CD4-positive, alpha-beta T cell treated with Interferon alpha-2 for 1 hour (primary cell): ENCODE measurements at places on chromosomes 13 and 19.

DNA sequence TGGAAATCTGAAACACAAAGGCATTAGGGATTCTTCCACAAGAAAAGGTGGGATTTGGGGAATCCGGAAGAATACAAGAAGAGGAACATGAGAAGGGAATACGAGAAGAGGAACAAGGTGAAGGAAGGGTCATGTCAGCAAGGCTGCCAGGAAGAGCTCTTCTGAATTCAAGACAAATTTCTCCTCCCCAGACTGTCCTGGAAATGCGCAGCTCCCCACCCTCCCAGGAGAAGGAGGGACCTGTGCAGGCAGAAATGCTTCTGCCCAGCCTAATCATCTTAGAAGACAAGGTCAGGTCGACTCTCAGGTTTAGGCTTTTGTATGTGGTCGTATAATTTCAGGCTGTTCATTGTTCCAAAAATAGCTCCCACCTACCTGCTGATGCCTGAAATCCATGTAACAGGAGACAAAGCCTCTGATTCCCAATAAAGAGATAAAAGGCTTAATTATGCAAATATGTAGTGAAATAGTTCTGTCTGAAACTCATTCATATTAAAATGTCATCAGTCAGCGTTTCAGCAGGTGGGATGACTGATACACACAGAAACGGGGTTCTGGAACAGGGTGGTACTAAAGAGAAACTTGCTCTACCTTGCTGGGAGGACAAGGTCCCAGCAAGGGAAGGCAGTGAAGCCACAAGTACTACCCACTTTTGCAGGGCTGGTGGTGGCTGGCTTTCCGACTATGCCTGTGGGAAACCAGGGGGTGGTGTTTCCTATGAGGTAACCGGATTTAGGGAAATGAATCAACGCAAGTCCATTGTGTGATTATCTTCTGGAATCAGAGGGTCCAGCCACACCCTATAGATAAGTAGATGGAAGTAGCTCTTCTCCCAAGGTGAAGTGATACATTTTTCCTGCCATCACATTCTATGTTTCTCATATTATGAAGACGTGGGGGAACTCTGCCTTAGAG is 76.1 kb downstream of the KL start:
- no peak for DNase-seq

DNA sequence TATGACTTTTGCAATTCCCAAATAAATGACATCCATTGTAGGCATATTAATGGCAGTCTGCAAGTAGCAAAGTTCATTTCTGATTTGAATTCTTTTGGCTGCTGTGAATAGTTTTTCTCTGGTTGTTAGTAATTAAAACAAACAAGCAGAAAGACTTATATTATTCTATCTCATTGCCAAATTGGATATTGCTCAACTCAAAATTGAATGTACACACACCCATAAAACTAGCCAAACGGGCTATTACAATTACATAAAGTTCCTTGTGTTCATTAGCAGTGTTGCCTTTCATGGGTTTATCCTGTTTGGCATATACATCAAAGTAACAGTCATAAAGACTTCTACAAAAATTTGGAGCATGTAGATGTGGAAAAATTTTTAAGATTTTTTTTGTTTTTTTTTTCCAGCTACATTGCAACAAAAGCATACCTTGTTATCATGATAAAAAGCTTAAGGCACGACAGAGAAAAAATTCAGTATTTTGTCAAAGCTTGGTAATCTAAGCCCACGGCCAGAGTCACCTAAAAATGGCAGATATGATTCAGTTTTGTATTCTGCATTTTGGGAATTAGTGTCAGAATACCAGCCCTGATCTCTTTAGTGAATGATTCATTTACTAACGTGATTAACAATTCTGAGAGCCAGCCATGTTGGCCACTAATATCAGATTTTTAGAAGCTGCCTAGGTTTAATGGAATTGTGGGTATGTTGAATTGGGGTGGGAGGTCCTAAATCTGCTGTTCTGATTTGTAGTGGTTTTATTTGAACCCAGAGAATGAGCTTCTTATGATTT is 108.4 kb downstream of the KLF5 start:
- no peak for DNase-seq

- DNase-seq: no peak
These were observed 161.5 kb downstream of the MZT1 start for GRCh38 chr13:72565893-72566292.

DNA sequence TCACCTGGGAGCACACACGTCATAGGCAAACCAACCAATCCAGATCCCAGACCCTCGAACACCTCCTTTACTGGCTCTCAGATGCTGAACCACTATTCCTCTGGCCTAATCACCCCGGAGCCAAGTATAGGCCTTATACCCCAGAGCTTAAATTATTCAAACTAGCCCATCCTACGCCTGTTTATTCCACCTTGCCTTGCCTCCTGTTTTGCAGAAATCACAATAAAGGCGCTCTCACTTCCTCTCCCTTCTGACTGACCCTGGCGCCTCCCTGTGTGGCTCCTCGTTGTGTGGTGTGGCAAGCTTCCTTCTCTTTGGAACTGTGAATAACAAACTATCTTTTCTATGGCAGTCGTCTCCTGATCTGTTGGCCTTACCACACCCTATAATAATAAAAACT is 354.9 kb downstream of the ENOX1 start:
- DNase-seq: no peak

- no peak for DNase-seq
These were observed 5.5 kb downstream of the FPR2 start for GRCh38 chr19:51766461-51766860.

- no peak for DNase-seq
These were observed 1.2 kb downstream of the PRDX2 start for GRCh38 chr19:12800466-12800770.

DNA sequence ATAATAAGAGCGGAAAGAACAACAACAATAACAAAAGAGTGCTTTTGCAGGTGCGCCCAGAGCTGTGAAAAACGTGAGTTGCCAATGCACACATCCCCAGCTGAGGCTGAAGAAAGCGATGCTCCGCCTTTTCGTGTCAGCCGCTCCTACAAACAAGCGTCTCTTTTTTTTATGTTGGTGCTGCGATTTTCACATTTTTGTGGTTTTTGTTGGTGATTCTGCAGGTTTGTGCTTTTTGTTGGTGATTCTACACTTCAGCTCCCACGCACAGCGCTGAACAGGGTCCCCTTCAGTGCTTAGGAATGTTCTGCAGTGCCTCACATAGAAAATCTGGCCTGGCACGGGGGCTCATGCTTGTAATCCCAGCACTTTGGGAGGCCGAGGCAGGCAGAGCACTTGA is 7.3 kb upstream of the SBK3 start:
- no peak for DNase-seq

DNA sequence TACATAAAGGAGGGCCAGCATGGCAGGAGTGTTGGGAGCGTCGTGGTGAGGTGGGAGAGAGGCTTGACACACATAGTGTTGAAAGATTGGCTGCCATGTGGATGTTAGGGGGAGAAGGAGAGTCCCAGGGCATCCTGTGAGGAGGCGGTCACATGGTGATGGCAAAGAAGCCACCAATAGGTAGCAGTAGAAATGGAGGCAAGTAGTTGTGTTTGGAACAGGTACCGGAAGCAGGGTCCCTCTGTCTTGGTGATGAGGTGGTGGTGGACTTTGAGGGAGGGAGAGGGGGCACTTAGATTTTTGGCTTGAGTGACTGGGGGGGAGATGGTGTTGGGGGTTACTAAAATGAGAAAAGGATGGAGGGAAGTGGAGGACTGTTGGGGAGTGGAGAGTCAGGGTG is 193.2 kb upstream of the RNF113B start:
- no peak for DNase-seq

GRCh38 chr19:16671652-16672274 is 10.8 kb downstream of the TMEM38A start:
- no peak for DNase-seq

DNA sequence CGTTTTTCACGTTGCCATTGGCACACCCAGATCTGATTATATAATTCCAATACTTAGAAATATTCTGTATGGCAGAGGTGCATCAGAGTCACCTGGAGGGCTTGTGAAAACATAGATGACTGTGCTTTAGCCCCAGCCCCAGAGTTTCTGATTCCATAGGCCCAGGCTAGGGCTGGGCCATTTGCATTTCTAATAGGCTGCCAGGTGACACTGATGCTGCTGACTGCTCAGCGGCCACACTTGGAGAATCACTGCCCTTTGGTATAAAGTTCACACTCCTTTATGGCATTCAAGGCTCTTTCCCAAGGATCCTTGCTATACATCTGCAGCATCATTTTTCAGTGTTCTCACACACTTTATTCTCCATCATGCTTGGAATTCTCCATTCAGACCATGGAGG is 137.1 kb downstream of the AKAP11 start:
- no peak for DNase-seq

GRCh38 chr13:23715092-23715761 is 145.0 kb downstream of the TNFRSF19 start:
- DNase-seq: no peak

- DNase-seq: no peak
These were observed 6.4 kb upstream of the PROZ start for GRCh38 chr13:113151745-113152690.

DNA sequence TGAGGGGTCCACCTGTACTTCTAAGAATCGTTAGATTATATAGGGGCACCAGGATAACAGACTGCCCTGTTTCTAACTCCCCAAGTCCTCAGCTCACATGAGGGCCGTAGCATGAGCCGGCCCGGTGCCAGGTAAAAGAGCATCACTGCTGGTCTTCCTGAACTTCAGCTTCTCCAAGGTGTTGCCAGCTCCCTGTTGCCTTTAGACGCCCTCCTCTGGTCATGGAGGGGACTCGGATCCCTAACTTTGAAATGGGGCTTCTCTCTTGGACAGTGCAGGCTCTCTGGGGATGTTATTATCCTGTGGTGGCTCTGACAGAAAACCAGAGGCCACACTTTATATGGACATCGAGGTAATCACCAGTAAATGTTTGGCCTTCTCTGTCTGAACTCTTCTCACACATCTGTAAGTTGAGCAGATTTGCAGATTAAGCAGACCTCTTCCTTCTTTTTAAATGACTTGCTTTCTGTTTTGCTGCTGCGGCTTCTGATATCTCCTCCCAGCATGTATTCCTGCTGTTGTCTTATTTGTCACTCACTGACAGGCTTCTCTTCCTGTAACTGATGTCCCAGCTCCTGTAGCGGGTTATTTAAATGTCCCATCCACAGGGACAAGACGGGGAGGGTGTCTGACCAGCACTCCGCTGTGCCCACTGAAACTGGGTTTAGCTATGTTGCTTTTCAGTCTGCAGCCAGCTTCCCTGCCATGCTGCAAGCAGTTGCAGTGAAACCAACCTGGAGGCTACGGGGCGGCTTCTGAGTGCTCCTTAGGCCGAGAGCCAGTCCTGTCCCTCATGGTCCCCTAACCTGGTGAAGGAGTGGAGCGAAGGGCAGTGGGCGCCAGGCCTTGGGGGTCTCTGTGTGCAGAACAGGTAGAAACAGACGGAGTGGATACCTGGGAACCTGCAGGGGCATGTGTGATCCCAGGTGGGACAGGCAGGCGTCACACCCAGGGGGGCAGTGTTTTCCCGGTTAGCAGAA is 39.2 kb downstream of the TSSK6 start:
- DNase-seq: peak; percentile 37

DNA sequence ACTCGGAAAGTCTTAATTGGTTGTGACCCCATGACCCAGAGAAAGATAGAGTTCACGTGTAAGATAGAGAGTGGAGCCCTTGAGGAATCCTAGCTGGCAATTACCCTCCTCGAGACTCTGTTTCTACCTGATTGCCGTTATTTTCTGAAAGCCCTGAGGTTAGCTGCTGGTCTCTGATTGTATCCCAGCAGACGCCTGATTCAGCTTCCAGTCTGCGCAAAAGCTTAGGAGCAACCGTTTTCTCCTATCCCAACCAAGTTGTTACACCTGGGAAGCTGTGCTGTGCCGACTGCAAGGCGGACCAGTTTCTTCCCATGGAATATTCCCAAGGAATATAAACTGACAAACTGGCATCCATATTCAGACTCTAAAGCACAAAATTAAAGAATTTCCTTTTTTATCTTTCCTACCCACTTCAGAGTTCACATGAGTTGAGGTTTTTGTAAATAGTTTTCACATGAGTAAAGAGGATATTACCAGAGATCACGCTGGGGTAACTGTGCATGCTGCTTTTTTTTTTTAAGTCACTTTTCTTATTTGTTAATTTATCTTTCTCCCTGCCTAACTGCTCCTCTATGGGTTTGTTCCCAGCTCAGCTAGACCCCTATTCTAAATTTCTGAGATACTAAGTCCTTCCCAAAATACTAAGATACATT is 1.5 kb upstream of the TRPC4 start:
- DNase-seq: no peak

GRCh38 chr13:95256091-95256490 is 45.2 kb downstream of the ABCC4 start:
- no peak for DNase-seq

DNA sequence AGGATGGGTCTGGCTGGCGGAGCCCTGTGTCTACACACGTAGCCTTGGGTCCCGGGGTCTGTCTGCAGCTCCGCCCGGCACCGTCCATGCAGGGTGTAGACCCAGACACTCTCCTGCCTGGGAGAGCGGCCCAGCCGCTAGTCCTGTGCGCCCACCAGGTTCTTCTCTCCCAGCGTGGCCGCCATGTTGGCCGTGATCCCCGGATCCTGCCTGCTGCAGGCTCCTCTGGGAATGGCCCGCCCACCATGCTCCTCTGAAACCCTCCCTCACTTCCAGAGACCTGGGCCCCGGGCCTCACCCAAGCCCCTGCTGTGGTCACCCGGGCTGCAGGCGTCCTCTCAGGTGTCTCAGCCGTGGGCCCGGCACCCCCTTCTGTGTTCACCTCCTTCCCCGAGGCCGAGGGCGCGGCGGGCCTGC is 57.7 kb upstream of the MCF2L start:
- DNase-seq: no peak

GRCh38 chr19:8503510-8503909 is 1.1 kb upstream of the PRAM1 start:
- no peak for DNase-seq

- no peak for DNase-seq
These were observed 8.6 kb downstream of the EPN1 start for GRCh38 chr19:55683449-55684261.

GRCh38 chr19:34577531-34578101 is 96.1 kb downstream of the WTIP start:
- no peak for DNase-seq

DNA sequence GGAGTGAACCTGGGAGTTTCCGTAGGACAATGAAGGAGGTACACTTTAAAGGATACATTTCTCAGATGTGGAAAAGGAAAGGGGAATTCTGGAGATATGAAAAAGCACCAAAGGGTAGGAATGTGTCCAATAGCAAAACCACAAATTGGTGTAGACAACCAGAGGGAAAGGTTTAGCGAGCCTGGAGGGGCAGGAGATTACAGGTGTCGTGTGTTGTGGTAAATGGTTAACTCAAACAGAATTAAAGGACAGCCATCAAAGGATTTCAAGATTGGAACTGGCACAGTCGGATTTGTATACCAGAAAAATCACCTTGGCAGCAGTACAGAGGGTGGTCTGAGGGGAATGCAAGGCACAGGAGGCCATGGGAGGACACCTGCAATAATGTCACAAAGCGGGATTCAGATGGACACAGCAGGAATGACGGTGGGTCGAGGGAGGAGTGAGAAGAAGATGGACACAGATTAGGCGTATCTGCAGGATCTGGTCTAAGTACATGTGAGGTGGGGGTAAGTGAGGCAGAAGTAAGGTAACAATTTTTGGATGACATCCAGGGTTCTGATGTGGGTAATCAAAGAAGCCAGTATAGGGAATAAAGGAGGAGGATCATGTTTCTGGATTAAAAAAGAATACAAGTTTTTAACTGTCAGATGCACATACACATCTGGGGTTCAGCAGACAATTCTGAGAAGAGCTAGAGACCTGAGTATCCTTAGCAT is 361.6 kb downstream of the KLF12 start:
- no peak for DNase-seq
